ENCODE measurements at places on chromosomes 1 and 21.

- DNase-seq = peak; percentile 31
These were observed 11.3 kb upstream of the BMP8B start for GRCh38 chr1:39799770-39800470.

GRCh38 chr1:216640100-216640499 is 83.1 kb downstream of the ESRRG start:
- DNase-seq = no peak

- DNase-seq = no peak
These were observed 2.4 kb upstream of the USP33 start for GRCh38 chr1:77762072-77762476.

- DNase-seq = no peak
These were observed 39.6 kb downstream of the FCER1A start for GRCh38 chr1:159341736-159342135.

DNA sequence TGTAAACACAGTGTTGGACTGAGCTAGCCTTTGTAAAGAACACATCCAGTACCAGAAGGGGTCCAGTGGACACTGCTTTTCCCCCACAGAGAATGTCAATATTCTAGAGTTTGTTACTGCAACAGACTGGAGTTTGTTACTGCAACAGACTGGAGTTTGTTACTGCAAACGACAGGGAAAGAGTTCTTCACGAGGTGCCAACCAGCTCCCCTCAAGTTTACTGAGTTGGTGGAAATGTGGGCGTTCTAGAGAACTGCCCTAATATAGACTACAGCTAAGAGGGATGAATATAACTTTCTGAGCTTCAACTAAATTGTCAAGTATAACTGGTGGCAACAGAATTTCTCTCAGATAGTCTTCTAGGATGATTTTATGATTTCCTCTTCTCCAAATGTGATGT is 73.8 kb upstream of the NEK2 start:
- DNase-seq = no peak

- DNase-seq = no peak
These were observed 90.0 kb downstream of the ASH1L start for GRCh38 chr1:155472491-155473083.

GRCh38 chr1:21865943-21866706 is 54.1 kb downstream of the LDLRAD2 start:
- DNase-seq = no peak

DNA sequence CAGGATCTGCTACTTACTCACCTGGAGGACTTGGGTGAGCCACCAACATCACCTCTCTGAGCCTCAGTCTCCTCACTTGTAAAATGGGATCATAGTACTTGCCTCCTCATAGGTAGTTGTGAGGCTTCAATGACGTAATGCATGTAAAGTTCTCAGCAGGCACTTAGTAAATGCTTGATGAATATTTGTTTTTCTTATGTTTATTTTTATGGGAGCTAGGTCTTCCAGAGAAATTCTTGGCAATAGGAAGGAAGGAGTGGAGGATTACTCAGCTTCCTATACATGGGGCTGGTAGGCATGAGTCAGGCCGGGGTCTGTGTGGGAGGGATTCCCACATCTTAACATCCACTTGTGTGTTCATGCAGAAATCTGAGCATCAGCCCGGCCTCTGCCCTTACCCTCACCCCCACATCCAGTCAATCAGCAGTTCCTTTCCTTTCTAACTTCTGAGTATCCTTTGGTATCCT is 95.4 kb upstream of the USP24 start:
- no peak for DNase-seq

- DNase-seq = no peak
These were observed 31.9 kb upstream of the DENND1B start for GRCh38 chr1:197807216-197807615.

GRCh38 chr1:232512712-232513111 is 117.2 kb downstream of the SIPA1L2 start:
- DNase-seq = no peak

- DNase-seq = peak; percentile 57
These were observed at the start of gene C21orf91 for GRCh38 chr21:17819114-17819876. TSS of gene C21orf91 (minus strand) at chr21:17819356. CDS start at chr21:17818318, 1,038 bp downstream.
